A375 (cell line): ENCODE measurements at places on chromosomes 7 and 10. TPM values are rescaled to one million over a fixed set of nuclear protein-coding genes. Genes with fewer than 3 reads are reported as not detected.

Gene HOGA1
- 1.7 and 1.9 TPM in 2 replicates for total RNA-seq

Gene STAG3
- total RNA-seq, result 0.45 and 1.2 TPM in 2 replicates

Gene PRKCQ
- 3.0 and 3.7 TPM in 2 replicates for total RNA-seq

Gene TAF3
- 2.2 and 2.7 TPM in 2 replicates for total RNA-seq

Gene HOXA13
- 0.11 and 0.26 TPM in 2 replicates for total RNA-seq

Gene TMEM236
- total RNA-seq, result not detected in 2 replicates

Gene CALML3
- total RNA-seq, result not detected in 2 replicates

Gene CNPY1
- not detected in 2 replicates for total RNA-seq

Gene GIMAP5
- total RNA-seq, result not detected in 2 replicates

Gene BAMBI
- 53.5 and 65.3 TPM in 2 replicates for total RNA-seq

Gene ANKRD61
- total RNA-seq, result 0.19 TPM in 1 of 2 replicates, not detected in the other

Gene IGFBP1
- total RNA-seq, result 0.38 TPM in 1 of 2 replicates, not detected in the other

Gene PIK3AP1
- 2.0 and 2.9 TPM in 2 replicates for total RNA-seq

Gene PLXDC2
- 4.6 TPM in 2 replicates for total RNA-seq

Gene RSU1
- total RNA-seq, result 14.3 and 15.8 TPM in 2 replicates

Gene ASAH2
- 4.0 and 4.9 TPM in 2 replicates for total RNA-seq

Gene CDC14C
- total RNA-seq, result not detected in 2 replicates

Gene NPFFR1
- not detected in 2 replicates for total RNA-seq
